ENCODE measurements at places on chromosomes 7 and 10.

- no peak for DNase-seq
These were observed 462.8 kb upstream of the ZWINT start for GRCh38 chr10:56823849-56824248.

DNA sequence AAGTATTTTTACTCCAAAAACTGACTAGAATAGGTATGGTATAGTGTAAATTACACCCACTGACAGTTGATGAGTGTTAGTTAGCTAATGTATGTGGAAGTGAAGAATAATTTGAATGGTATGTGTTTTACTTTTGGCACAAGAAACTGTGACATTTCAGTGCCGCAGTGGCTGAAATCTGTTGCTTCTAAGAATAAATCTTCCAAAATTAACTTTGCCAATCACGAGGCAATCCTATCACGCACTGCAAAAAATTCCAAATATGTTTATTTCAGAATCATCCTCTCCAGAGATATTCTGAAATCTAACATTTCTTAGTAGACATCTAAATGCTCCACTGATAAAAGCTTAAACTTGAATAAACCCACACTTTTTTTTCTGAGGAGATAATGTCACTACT lies 61.2 kb downstream of the PCLO start:
- no peak for DNase-seq

DNA sequence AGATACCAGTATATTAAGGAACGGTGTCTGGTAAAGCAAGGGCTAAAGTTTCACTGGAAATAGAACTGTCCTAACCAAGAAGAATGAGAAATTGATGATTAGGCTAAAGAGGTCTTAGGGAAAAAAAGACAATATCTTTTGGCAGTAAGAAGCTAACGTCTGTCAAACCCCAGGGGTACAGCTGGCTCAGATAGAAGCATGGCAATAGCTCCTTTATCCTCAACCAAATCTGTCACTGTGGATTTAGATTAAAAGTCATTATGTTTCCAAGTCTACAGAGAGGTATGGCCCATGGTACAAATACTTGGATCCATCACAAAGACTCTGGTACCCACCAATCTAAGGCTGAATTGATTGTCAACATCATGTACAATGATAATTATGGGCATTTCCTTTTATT lies 8.6 kb upstream of the SLC16A9 start:
- no peak for DNase-seq

DNA sequence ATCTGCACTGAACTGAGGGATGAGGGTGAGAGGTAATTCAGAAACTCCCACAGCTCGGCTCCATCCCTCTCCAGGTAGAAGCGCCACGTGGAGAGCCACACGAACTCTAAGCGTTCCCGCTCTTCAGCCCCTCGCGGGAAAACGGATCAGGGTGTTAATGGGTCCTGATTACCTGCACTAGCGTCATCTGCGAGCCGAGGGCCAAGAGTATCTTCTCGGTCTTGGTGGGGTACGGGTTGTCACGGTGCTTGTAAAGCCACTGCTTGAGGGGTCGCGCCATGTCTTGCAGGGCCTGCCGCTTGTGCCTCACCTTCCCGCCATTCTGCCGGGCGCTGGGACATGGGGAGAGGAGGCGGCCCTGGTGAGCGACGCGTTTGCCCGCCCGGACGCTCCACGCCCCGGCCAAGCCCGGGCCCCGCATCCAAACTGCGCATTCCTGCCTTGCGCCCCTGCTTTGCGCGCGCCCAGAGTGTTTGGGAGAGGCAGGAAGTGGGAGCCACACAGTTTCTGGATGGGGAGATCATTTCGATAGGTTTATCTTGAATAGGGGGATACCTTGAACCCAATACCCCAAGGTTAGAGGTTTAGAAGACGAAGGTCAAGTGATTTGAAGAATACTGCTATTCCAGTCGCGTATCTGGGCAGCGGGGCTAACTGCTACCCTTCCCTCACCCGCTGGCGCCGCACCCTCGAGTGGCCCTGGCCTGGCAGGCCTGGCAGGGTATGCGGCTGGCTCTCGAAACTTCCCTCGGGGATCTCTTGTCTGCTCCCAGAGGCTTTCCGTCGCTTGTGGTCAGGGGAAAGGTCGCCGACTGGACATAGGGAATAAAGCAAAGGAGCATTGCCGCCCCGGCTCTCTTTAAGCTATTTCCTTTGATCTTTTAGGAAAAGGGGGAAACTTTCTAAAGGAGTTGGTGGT lies 4.2 kb downstream of the MKX start:
- peak; percentile 32 for DNase-seq

DNA sequence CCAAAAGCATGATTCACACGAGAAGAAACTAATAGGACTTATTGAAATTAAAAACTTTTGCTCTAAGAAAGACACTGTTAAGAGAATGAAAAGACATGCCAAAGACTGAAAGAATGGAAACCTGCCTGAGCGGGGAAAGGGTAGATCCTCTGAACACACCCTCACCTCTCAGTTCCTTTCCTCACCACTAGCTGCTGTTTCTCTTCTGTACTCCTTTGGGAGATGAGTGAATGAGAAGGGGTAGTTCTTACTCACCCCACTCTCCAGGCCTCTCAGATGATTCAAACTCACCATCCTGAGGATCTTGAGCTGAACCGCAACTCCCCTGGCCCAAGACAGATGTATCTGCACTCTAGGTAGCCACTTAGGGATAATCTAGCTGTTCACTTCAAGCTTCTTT lies 41.9 kb downstream of the IQUB start:
- no peak for DNase-seq

- no peak for DNase-seq
These were observed 1558.1 kb upstream of the LRRTM3 start for GRCh38 chr10:65367706-65368105.

DNA sequence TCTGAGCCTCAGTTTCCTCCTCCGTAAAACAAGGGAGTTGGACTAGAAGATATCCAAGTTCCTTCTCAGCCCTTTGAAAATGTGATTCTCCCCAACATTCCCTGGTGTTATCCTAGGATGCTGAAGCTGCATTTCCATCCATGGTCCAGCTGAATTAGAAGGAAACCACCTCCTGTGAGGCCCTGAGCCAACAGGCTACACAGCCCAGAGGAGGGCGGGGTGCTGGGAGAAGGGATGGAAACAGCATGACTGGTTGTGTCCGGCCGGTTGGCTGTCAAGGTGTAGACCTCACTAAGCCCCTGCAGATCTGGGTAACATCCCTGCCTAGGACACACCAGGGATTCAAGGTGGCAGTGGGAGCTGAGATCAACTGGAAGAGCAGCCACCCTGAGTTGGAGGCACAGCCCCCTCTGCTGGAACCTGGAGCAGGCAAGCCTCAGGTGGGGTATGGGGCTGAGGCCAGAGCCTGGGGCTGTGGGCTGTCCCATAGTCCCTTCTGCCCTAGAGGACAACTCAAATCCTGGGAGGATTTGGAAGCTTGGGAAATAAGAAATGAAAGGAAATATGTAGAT lies 72.0 kb downstream of the PAX2 start:
- DNase-seq: no peak

- no peak for DNase-seq
These were observed 203.1 kb upstream of the PDE1C start for GRCh38 chr7:32273297-32273696.

DNA sequence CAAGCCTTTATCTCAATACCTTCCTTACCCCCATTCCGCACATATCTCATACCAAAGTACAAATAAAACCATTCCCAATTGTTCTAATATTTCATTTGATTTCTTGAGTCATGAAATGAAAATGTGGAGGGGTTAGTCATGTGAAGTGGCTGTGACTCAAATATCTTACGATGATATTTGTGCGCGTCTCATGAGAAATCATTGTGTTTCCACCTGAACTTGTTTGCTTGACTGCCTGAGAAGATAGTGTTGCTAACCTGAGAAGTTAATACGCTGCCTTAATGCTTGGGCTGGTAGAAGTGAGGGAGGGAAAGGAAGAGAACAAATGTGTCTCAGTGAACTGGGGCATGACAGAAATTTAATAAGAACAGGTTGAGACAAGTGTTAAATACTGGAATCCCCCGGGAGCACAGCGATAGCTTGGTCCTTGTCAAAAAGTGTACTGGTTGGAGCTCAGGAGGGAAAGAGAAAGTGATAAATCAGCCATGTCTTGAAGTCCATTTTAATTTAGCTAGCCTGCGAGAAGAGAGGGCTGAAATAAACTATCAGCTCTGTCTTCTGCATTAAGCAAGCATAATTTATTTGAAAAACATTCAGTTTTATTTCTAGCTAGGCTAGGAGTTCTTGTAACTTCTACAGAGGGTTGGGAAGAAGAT lies 7.2 kb upstream of the EPHA1 start:
- no peak for DNase-seq

GRCh38 chr7:74051193-74051592 lies 23.2 kb downstream of the ELN start:
- no peak for DNase-seq

DNA sequence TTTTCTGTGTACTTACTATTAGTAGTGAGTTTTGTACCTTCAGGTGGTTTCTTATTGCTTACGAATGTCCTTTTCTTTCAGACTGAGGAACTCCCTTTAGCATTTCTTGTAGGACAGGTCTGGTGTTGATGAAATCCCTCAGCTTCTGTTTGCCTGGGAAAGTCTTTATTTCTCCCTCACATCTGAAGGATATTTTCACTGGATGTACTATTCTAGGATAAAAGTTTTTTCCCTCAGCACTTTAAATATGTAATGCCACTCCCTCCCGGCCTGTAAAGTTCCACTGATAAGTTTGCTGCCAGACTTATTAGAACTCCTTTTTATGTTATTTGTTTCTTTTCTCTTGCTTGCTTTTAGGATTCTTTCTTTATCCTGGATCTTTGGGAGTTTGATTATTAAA lies 1.7 kb upstream of the CYCS start:
- no peak for DNase-seq

DNA sequence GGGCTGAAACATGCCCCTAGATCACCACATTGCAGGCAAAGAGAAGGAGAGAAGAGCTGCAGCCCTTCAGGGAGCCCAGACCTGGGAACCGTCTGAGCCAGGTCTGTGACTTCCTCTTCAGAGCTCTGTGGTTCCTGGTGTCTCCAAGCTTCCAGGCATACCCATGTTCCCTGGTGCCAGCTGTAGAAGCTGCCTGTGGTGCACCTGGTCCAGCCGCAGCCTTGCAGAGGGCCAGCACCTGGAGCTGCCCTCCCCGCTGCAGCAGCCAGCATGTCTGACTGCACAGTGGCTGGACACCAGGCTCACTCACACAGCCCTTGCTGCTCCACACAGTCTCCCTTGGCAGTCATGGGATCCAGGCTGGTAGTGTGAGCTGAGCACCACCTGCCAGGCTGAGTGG lies 33.6 kb downstream of the C7orf25 start:
- DNase-seq: no peak

DNA sequence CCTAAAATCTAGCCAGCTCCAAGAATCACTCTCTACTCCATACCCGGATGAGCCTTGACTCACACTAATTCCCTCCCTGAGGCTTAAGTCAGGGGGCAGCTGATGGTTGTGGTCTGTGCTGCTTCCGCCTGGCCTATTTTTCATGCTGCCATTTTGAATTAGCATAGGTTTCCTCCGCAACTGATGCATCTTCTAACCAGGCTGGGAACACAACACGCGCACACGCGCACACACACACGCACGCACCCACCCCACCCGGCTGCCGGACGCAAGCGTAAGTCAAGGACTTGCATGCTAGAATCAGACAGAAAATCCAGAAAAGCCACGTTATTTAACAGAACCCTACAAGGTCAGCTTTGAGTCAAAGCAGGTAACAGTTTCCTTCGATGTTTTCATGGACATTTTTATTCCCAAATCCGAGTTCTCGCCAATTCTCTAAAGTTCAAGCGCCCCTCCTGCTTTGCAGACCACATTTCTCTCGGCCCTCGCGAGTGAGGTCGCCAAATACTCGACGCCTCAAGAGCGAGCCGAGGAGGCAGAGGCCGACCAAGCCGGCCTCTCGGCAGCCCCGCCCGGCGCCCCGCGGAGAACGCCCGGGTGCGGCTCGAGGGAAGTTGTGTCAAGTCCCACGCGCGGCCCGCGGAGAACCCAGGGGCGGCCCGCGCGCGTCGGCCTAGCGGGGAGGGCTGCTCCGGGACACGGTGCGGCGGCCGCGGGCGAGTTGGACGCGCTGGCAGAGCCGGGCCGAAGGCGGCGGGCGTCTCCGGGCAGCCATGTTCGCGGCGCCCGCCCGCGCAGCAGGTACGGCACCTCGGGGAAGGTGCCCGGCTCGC lies 961 bp downstream of the SCRN1 start:
- peak; percentile 39 for DNase-seq

DNA sequence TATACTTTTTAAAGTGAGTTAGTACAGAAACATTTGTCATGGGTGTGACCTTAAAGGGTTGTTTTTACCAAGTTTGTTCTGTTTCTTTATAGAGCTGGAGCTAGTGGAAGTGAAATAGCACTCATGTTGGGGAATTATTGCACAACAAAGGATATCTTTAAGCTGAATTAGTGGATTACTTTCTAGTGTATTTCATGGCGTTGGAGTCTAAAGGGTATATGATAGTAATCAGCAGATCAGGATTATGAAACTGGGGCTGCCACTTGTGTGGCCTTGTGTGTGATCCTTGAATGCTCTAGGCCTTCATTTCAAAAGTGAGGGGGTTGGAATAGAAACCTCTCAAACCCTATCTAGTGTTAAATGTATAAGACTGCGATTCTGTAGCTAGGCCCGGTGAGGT lies 123.6 kb downstream of the LYZL1 start:
- no peak for DNase-seq

- peak; percentile 88 for DNase-seq
These were observed 10.1 kb upstream of the BMPER start for GRCh38 chr7:33895025-33895804.

DNA sequence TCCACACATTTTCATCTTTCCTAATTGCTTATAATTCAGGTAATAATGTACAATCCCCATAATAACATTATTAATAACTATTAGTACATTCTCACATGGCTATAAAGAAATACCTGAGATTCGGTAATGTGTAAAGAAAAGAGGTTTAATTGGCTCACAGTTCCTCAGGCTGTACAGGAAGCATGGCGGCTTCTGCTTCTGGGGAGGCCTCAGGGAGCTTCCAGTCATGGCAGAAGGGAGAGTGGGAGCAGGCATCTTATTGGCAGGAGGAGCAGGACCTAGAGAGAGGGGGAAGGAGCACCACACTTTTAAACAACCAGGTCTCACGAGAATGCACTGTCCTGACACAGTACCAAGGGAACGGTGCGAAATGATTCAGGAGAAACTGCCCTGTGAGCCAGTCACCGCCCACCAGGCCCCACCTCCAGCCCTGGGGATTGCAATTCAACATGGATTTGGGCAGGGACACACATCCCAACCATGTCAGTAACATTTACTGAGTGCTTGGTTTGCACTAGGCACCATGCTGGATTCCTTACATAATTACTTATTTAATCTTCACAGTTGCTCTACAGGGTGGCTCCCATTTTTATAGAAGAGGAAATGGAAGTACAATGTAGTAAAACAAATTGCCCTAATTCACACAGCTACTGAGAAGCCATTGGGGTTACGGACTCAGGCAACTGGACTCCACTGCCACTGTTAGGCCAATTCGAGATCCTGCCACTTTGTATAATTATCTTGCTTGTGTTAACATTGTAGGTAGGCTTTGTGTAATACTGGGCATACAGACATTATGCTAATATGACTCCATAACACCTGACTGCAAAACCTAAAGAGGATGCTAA lies 8.7 kb upstream of the ESYT2 start:
- no peak for DNase-seq

- no peak for DNase-seq
These were observed 9.3 kb downstream of the TCAF1 start for GRCh38 chr7:143892527-143893300.

GRCh38 chr10:71964743-71965515 lies 734 bp downstream of the CHST3 start:
- DNase-seq: peak; percentile 67

GRCh38 chr7:32631021-32631420 lies 135.7 kb downstream of the AVL9 start:
- DNase-seq: no peak

- DNase-seq: peak; percentile 71
These were observed 5.6 kb upstream of the MEST start for GRCh38 chr7:130486114-130486953.

- DNase-seq: no peak
These were observed 311.8 kb upstream of the PRKCQ start for GRCh38 chr10:6891924-6892323.

All from stimulated activated CD8-positive, alpha-beta memory T cell treated with anti-CD3 and anti-CD28 coated beads, Interleukin-4, amount 100 ng/mL, for 48 hours (primary cell).